ENCODE measurements at places on chromosomes 4 and X.

DNA sequence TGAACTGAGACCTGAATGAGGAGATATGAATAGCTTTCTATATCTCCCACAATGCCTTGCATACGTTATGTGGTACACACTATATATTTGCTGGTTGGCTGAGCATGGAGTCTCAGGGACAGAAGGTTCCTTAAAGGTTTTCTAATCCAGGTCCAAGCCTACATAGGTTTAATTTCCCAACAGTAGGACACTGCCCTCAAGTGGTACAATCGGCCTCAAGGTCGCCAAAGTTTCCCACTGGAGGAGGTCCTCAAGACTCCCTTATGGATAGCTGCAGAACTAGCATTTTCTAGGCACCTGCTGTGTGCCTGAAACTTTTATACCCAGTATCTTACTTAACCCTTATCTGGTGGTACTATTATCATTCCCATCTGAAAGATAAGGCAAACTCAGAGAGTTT is 21.0 kb upstream of the EFNB1 start:
- no peak for DNase-seq

GRCh38 chr4:67091673-67092072 is 453.6 kb downstream of the CENPC start:
- DNase-seq, result no peak

DNA sequence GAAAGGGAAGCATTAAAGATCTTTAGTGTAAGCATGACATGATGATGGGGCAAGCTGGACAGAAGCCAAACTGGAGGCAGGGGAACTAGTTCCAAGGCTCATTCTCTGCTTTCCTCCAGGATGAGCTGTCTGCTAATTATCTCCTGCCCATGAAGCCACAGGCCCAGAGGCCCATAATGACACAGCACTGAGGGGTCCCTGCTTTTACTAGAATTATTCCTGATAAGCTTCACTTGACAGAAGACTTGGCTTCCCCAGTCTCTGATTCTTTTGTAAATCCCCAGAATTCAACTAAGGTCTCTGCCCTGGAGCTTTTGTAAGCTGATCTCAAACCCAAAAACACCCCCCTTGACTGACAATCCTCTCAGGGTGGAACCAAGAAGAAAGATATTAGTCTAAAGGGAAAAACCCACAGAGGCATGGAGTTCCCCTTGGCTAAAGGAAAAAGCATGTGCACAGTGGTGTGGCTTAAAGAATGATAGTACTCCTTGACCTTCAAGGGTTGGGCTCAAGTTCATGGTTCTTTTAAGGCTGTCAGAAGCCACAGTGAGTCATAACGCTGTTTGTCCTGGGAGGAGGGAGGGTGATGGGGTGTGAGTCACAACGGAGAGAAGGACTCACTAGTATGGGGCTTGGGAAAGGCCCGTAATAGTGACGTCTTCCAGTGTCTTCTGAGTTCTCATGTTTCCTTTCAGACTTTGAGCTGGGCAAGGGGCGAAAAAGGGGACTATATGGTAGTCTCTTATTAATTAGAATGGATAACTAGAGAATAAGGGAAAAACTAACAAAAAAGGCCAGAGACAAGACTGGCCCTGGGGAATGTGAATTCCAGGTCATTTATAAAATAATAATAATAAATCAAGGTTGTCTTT is 146.0 kb upstream of the CPEB2 start:
- DNase-seq, result peak; percentile 61

GRCh38 chr4:185754961-185755360 is 57.0 kb downstream of the SORBS2 start:
- DNase-seq, result no peak

DNA sequence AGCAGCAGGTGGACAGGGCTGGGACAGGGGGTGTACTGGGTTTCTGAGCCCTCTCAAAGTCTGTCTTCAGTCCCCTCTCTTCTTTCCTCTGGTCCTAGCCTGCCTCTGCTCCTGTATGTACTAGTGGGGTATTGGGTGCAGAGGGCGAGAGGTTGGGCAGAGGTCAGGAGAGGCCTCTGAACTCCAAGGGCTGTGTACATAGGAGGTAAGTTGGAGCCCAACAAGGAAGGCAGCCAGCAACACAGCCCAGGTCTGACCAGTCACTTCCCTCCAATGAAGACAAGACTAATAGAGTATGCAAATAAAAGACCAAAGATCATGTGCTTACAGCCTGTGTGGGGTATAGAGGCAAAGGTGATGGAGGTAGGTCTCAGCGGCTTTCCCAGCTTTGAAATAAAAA is at the start of gene PFKFB1:
Gene PFKFB1 (minus strand): TSS at position 90 of the 400 bp plus-strand sequence. CDS start 181 bp downstream, outside the sequence.
- DNase-seq, result no peak

- DNase-seq, result no peak
Observed at GRCh38 chr4:159010563-159011260, 92.2 kb upstream of the RAPGEF2 start.

DNA sequence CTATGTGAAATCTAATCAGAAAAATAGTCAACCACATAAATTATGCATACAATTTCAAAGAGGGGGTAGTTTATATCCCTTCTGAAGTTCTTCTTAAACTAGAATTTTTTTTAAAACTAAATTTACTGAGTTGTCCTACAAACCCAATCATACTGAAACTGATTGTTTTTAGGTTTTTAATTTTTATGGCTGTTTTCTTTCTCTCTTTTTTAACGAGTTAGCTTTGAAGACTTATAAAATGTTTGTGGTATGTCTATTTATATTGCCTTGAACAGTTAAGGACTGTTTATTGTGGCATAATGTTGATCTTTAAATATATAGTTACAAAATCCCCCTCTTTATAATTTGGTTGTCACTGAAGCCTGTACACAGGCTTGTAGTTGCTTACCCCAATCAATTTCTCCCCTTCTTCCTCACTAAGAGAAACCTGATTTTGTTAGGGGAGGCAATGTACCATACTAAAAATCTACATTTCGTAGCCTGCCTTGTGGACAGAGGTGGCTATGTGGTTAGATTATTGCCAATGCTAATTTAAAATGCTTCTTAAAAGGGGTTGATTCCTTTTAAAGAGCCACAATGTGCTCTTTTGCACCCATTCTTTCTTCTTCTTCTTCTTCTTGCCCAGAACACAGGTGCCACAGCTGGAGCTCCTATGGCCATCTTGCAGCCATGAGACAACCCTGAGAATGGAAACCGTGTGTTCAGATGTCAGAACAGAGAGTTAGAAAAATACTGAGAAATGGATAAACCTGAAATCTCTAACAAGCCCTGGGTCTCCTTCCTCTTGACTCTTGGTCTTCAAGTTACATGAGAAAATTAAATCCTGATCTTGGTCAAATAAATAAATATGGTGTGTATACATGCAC is 102.7 kb upstream of the ZNF827 start:
- no peak for DNase-seq
